EL (cell line): ENCODE measurements at places on chromosomes 2 and 18.

DNA sequence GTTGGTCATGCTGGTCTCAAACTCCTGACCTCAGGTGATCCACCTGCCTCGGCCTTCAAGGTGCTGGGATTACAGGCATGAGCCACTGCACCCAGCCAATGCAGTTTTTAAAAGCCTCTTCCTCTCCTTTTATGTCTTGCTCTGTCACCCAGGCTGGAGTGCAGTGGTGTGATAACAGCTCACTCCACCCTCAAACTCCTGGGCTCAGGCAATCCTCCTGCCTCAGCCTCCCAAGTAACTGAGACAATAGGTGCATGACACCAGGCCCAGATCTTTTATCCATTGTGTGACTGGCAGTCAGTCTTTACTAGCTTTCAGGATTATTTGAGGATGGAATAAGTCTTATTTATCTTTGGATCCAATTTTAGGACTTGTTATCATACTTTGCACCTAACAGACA lies 13.2 kb downstream of the KCTD18 start:
- DNase-seq, result no peak

GRCh38 chr2:23824777-23825212 lies 102.1 kb downstream of the ATAD2B start:
- peak; percentile 60 for DNase-seq

DNA sequence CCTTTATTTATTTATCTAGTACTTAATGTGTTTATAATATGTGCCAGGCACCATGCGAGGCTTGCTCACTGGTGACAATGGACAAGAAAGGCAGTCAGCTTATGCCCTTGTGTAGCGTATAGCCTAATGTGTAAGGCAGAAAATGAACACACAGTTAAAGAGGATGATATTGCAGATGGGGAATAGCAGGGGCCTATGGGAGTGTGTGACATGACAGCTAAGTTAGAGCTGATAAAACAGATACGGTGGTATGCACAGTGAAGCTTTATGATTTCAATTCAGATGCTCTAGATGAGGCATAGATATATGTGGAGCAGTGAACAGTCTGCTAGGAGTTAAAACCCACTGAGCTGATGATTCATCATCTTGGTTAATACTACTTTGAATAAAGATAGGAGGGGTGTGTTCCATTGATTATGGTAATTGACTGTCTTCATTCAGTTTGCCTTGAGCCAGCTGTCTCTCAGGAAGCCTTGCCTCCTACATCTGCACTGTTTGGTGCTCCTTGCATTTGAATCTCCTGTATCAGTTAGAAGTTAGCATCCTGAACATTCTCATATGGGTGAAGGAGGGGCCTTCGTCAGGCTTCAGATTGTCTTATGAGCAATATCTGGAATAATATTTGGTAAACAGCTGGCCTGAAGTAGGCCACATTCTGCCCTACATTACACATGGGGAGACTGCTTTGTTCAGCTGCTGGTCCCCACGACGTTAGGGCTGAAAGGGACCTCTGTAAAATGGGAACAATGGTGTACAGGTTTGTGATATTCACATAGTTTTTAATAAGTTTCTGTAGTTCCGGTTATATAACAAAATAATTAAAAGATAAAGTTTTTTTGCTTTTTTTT lies 13.2 kb downstream of the MAP4K4 start:
- peak; percentile 45 for DNase-seq

DNA sequence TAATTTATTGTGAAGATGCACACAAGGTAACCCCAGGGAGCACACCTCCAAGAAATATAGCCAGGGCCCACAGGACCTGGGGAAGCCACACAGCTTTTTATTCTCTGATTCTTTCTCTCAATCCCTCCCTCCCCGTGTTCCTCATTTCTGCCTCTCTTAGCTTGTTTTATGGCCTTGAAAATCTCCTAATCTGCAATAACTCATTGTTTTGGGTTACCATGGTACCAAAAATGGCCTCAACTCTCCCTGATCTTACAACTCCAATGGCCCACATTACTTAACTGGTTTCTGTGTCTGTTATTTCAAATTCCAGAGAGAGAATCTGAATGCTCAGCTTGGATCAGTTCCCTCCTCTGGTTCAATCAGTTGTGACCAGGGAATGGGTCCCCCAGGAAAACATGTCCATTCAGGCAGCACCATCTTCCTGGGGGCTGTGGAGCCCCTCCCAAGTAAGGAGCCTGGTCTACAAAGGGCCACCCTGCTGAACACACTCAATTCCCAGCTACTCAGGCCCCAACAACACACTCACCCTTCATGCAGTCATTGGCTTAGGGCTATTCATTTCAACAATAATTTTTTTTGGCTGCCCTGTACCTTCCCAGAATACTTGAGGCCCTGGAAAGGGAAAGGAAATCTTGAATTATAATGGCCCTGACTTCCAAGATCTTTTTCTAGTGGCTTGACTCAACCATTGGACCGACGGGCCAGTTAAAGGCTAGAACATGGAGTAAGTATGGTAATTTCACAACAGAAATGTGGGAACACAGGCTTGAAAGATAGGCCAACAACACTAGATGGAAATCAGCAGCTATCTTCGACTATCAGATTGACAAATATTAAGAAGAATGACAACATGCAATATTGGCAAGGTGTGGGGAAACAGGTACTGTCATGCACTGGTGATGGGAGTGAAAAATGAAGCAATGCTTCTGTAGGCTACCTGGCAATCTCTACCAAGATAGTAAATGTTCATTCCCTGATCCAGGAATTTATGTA lies 41.6 kb upstream of the ST3GAL5 start:
- no peak for DNase-seq

DNA sequence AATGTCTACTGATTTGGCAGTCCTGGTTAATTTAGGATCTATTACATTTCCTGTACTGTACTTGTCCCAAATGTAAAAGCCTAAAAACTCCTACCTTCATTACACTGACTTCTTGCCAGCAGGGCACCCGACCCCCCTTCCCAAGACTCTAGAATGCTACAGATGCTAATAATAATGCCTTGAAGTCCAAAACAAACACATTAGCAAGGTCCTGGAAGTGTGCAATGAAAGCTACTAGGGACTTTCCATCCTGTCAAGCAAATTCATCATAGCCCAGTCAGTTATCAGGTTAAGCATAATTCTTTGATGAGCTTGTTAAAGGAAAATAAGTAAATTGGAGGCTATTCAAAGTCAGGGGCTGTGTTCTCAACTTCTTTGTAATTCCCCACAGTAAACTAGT lies 115.3 kb upstream of the RBBP8 start:
- DNase-seq, result no peak

- DNase-seq, result no peak
These were observed 187.0 kb downstream of the CYRIA start for GRCh38 chr2:16478434-16479210.

GRCh38 chr2:11553661-11554398 lies 20.0 kb downstream of the GREB1 start:
- DNase-seq, result peak; percentile 78
